Left colon (tissue), 2 donors: ENCODE measurements at places on chromosomes 1 and 21.

DNA sequence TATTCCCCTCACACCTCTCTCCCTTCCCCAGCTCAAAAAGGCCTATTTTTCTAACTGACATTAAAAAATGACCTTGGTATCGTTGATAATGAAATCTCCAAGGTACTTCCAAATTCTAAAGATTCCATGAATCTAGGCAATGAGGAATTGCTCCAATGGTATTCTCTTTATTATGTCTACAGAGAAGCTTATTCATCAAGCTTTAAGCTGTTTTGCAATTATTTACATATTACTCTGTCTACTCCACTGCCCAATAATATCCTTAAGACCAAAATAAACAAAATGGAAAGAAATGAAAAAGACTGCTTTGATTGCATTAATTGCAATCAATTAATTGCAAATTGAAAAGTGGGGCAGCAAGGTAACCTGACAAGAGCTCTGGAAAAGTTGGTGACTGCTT is 7.9 kb downstream of the PLPP3 start:
- no peak for DNase-seq

DNA sequence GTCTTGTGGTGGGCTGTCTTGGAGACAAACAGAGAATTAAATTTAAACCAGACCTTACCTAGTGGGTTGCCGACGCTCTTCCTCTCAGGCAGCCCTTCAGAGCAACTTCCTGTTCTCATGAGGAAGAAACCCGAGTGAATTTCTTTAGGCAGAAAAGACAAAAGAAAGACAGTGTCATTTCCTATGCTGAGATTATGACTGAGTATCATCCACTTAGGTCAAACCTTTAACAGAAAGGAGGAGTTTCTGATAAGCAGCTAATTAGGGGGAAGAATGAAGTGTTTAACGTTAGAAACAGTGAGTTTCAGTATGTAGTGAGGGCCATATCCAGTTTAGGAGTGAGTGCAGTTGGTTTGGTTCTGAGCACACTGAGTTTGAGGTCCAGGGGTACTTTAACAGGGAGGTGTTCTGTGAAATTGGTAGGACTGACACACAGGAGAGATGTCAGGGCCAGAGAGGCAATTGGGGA is 38.7 kb downstream of the FASLG start:
- DNase-seq = no peak

GRCh38 chr1:25484096-25484495 is 53.4 kb downstream of the MACO1 start:
- DNase-seq = peak; percentile 47

- DNase-seq = no peak
These were observed 3.9 kb upstream of the MMP23B start for GRCh38 chr1:1627829-1628753.

GRCh38 chr1:150999051-150999674 is 7.5 kb downstream of the MINDY1 start:
- no peak for DNase-seq

DNA sequence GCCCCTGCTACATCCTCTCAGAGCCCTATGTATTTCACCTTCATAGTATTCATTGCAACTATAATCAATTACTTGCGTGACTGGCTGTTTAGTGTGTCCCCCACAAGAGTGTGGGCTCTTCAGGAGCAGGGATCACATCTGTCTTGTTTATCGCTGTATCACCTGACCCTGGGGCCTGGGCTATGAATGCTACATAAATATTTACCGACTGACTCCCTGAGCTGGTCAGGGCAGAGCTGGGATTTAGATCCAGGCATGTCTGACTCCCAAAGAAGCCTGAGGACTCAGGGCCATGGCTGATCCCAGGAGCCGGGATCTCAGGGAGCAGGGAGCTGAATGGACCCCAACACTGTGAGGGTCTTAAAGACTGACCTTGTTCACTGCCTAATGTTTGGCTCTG is 49.7 kb downstream of the AHDC1 start:
- no peak for DNase-seq

DNA sequence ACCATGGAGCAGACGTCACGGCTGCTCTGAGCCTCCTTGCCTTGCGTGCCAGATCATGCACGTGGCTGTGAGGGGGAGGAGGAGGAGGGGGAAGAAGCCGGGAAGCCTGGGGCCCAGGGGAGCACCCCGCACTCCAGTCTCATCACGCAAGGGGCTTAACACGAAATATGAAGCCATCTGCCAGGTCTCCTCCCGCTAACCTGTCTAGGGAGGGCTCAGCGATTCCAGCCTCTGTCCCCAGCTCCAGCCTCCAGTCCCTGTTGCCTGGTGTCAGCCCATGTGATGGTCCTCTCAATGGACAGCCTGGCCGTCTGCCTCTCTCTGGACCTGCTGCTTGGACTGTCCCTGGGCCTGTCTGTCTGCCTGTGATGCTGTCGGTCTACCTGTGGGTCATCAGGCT is 22.5 kb upstream of the C1QA start:
- no peak for DNase-seq

DNA sequence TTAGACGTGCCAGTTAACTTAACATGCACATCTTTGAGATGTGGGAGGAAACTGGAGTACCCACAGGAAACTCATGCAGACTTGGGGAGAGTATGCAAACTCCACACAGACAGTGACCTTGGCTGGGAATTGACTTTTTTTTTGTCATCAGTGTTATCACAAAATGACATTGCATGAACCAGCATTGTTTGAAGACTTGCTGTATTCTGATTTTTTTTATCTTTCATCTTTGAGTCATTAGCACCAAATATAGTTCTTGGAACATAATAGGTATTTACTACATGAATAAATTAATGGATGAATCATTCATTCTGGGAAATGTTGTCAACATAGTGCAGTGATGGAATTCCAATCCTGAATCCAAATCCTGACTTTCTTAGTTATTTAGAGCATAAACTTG is 77.0 kb downstream of the ATF6 start:
- no peak for DNase-seq

GRCh38 chr21:38793926-38794713 is 11.6 kb upstream of the ETS2 start:
- DNase-seq = no peak

DNA sequence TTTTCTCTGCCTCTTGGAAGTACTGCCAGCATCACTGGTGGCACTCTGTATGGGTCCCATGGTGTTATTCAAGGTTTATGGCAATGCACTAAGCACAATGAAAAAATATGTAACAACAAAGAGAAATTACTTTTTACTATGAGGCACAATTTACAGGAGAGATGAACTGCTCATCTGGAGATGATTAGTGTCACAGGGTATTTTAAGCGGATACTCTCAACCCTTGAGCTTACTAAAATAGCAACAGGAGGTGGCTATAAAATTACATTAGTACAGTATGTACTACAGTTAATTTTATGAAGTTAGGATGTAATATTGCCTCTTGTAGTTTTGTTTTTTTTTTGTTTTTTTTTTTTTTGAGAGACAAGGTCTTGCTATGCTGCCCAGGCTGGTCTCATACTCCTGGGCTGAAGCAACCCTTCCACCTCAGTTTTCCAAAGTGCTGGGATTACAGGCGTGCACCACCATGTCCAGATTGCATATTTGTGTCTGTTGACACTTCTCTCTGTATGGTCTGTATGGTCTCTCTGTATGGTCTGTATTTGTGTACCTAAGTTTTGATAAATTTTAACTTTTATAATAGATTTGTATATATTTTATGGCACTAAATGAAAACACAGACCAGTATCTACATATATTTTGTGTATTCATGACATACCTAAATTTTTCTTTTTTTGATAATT is 175.6 kb upstream of the HP1BP3 start:
- no peak for DNase-seq

GRCh38 chr1:235289859-235290739 is 37.9 kb downstream of the ARID4B start:
- DNase-seq = no peak

DNA sequence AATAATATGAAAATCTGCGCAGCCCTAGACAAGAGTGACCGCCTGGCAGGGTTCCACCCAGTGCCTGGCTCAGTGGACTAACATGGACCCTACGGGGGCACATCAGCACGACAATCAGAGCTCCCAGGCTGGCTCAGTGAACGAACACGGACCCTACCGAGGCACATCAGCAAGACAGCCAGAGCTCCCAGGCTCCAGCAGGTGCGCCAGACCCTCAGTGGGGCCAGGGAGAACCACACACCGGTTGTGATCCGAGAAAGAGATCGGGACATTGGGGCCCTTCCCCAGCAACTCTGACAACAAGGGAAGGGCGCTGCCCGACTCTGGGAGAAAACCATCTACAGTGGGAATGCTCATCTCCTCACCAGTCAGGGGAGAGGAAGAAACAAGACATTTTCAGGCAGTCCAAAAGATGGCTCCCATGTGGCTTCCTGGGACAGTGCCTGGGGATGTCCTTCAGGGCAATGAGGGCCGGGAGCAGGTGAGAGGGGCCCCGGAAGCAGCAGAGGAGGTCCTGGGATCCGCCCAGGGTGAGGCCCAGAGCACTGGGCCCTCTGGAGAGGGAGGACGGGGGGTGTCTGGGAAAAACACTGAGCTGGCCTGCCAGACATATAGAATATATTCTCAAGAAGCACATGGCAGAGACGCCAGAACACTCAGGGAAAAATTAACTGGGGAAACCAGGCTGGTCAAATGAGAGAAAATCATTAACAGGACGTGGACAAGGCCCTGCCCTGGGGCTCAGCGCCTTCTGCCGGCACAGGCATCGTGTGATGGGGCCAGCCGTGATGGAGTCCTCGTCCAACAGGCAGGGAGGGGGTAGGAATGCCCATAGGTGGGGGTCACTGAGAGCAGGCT is 4.8 kb downstream of the ARHGEF16 start:
- DNase-seq = peak; percentile 41
